ENCODE measurements at places on chromosomes 13 and 19. TPM values are rescaled to one million over a fixed set of nuclear protein-coding genes. Genes with fewer than 3 reads are reported as not detected.

GRCh38 chr19:31432201-31432810 lies 83.1 kb upstream of the TSHZ3 start:
- DNase-seq: no peak

- no peak for DNase-seq
Measured at GRCh38 chr13:33274264-33274663, 11.3 kb downstream of the STARD13 start.

SHANK1 gene
- total RNA-seq: 0.48 TPM

MISP3 gene
- total RNA-seq: 0.77 TPM

DPF1 gene
- total RNA-seq: 2.5 TPM

PRDX2 gene
- not detected for total RNA-seq
